Omental fat pad (tissue), 4 donors: ENCODE measurements at places on chromosomes 11 and 22. TPM values are rescaled to one million over a fixed set of nuclear protein-coding genes. Genes with fewer than 3 reads are reported as not detected.

- no peak for DNase-seq
Observed at GRCh38 chr22:43144949-43145348, 1.8 kb upstream of the MCAT start.

- DNase-seq: no peak
Observed at GRCh38 chr11:567629-568292, 7.0 kb downstream of the RASSF7 start.

GRCh38 chr22:20798974-20799373 lies 25.1 kb downstream of the SERPIND1 start:
- DNase-seq: no peak

GRCh38 chr11:77411717-77412441 lies 62.0 kb downstream of the PAK1 start:
- peak; percentile 53 for DNase-seq

GRCh38 chr11:115164774-115165173 lies 339.4 kb downstream of the CADM1 start:
- DNase-seq: no peak

- no peak for DNase-seq
Observed at GRCh38 chr11:103358251-103358650, 249.0 kb downstream of the DYNC2H1 start.

DNA sequence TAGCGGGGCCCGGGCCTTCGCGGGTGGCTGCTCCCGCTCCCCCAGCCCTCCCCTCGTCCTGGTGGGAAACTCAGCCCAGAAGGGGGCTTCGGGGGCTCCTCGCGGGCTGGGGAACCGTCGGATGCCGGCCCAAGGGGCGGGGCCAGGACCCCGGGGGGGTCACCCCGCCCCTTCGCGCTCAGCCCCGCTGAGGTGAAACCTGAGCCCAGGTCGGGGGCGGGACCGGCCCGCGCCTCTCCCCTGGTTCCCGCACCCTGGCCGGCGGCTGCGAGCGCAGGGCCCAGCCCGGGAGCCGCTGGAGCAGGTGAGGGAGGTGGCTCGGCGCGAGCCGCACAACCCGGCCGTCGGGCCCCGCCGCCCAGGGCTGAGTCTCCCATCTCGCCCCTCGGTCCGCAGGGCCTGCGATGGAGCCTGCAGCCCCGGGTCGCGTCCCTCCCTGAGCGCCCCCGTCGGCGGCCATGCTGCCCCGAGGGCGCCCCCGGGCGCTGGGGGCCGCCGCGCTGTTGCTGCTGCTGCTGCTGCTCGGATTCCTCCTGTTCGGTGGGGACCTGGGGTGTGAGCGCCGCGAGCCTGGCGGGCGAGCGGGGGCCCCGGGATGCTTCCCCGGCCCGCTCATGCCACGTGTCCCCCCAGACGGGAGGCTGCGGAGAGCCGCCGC lies at the start of gene LARGE2:
LARGE2 (plus strand) TSS at position 232 of the 658 bp plus-strand sequence; CDS start at position 459, 227 bp downstream.
- DNase-seq: no peak

DNA sequence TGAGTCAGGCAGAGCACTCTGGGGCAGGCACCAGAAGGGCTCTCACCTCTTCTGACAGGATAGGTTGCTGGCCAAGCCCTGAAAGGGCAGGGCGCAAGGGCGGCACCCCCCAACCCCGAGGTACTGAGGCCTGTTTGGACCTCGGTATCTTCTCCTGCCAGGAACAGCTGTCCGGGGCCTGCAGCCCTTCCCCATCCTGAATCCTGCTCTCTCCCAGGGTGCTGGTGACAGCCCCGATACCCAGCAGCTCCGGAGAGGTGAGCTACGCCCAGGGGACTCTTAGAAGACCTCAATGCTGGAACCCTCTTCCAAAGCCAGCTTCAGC lies 79.1 kb downstream of the PHF21B start:
- no peak for DNase-seq

DNA sequence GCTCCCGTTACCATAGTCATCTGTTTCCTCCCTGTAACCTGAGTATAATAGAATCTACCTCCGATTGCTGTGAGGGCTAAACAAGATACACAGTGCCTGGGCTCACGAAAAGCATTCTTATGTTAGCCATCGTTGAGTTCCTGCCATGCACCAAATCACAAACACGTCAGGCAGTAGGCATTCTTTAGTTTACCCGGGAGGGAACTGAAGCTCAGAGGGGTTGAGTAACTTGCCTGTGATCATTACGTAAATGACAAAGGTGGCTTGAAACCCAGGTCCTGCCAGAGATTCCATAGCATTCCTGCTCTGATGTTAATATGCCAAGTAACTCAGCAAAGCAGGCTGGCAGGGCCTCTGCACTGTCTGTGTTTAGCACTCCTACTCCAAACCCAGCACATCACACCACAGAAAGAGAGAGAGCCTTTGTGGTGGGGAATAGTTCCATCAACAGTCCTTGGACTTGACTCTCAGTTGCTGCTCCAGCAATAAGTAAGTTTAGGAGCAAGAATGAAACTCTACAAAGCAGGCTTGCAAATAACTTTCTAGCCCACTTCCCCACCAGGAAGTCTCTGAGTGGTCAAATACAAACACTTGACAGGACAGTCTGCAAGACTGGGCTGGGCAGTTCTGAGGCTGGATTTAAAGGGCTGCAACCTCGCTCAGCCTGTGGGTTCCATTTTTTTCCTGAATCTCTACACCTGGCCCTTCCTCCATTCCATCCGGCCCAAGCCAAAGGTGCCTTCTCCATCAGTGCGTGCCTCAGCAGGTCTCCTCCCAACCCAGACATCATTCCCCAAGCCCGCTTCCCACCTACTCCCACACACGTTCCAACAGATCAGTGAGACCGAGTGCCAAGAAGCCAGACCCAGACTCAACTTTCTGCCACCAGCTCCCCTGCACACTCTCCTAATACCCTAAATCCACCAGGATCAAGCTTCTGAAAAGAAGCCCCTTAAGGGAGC lies 1.1 kb downstream of the SCN2B start:
- no peak for DNase-seq

- DNase-seq: peak; percentile 40
Observed at GRCh38 chr22:49305214-49305965, 522.3 kb downstream of the BRD1 start.

DNA sequence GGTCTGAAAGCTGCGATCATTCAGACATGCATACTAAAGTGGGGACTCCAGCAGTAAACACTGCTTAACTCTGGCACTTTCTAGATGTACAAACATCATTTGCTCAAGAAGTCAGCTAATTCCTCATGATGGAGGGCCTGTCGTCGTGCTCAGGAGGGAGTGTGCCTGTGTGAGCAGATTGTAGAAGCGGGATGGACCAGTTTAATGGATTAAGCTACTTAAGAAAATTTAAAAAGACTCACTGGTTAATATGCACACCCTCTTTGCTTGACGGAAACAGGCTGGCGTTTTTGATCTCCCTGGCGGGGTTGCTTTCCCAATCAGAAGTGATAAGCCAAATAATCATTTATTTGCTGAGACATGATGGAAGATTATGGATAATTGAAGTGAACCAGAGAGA lies 79.0 kb downstream of the LDLRAD3 start:
- no peak for DNase-seq

- no peak for DNase-seq
Observed at GRCh38 chr11:33948494-33948893, 56.6 kb upstream of the LMO2 start.

GRCh38 chr11:128708660-128709059 lies 14.8 kb downstream of the FLI1 start:
- DNase-seq: no peak

Gene NCAM1
- 10.9 TPM for total RNA-seq

Gene SLC22A8
- total RNA-seq: not detected

Gene RBMXL2
- not detected for total RNA-seq

Gene SLC22A25
- total RNA-seq: not detected

Gene P2RY6
- total RNA-seq: 4.2 TPM

Gene DMC1
- total RNA-seq: not detected

Gene SCT
- total RNA-seq: not detected

Gene NUP50
- 33.9 TPM for total RNA-seq

Gene ZNF214
- total RNA-seq: not detected

Gene TTC12
- total RNA-seq: 7.5 TPM

Gene XBP1
- 254 TPM for total RNA-seq

Gene C11orf42
- total RNA-seq: not detected
